ENCODE measurements at places on chromosomes 16 and 17.
A peak's percentile ranks its signal among the peaks of the same experiment; 100 is the strongest.

- DNase-seq, result no peak
Measured at GRCh38 chr16:73190688-73191659, 143.0 kb upstream of the ZFHX3 start.

DNA sequence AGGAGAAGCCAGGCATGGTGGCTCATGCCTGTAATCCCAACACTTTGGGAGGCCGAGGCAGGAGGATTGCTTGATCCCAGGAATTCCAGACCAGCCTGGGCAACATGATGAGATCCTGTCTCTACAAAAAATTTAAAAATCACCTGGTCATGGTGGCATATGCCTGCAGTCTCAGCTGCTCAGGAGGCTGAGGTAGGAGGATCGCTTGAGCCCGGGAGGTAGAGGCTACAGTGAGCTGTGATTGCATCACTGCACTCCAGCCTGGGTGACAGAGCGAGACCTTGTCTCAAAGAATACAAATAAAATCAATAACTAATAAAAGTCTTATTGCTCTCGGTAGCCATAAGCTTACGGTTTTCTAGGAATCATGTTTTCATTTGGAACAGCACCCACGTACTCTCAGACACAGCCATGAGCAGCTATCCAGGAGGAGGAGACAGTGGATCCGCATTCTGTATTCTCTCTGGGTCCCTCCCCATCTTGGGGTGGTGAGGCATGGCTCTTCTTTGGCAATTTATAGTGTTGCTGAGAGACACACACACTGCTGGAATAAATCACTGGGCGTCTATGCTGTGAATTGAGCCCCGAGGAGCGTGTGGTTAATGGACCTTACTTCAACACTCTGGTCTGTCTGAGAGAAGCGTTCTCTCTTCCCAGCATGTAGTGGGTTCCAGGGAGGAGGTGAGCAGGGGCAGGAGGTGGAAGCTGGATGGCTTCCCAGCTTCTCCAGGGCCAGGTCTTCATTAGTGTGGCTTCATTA is 8.5 kb upstream of the ADCY9 start:
- DNase-seq, result no peak

DNA sequence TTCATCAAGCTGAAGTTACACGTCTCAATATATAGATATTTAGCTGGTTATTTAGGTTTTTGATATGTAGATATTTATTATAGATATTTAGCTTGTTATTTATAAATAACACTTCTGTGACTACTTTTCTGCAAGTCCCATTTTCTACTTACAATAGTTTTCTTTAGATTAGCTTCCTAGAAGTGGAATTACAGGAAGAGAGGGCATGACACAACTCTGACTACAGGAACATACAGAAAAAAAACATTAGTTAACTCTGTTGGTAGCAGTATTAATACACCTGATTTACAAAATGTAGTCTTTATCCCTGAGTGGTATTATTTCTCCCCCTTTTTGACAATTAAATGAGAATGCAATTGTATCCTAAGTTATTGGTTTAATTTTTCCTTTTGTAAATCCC is 21.2 kb upstream of the CCL1 start:
- DNase-seq, result no peak

GRCh38 chr16:55257966-55258613 is 65.9 kb upstream of the IRX6 start:
- peak; percentile 53 for DNase-seq

DNA sequence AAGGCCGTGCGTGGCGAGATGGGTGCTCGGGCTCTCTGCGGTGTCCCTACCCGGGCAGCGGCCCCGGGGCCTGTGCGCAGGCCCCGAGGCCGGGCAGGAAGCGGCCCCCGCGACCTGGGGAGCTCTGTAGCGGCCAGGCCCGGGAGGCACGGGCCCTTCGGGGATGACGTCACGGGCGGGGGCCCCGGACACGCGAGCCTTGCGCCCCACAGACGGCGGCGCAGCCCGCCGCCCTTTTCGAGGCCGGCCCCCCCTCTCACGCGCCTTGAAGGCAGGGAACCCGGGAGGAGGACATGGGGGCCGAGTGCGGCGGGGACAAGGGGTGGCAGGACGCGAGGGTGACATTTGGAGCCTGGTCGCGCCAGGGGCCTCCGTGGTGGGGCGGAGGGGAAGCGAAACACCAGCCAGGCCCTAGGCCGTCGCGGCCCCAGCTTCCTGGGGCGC is 1.1 kb downstream of the RAI1 start:
- DNase-seq, result no peak
